Activated naive CD8-positive, alpha-beta T cell treated with anti-CD3 and anti-CD28 coated beads, Interleukin-2, amount 10 ng/mL, durations not matched to agents 7 days and 5 days (primary cell): ENCODE measurements at places on chromosomes 7 and 10. TPM values are rescaled to one million over a fixed set of nuclear protein-coding genes. Genes with fewer than 3 reads are reported as not detected.

DNA sequence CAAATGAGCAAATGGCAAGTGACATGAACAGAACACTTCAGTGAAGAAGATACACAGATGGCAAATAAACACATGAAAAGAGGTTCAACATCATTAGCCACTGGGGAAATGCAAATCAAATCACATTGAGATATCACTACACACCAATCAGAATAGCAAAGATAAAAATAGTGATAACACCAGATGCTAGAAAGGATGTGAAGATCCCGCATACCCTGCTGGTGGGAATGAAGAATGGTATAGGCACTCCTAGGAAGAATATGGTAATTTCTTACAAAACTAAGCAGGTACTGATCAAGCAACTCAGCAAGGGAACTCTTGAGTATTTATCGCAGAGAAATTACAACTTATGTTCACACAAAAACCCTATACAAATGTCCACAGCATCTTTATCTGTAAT is 11.2 kb downstream of the LAMB4 start:
- DNase-seq = no peak

DNA sequence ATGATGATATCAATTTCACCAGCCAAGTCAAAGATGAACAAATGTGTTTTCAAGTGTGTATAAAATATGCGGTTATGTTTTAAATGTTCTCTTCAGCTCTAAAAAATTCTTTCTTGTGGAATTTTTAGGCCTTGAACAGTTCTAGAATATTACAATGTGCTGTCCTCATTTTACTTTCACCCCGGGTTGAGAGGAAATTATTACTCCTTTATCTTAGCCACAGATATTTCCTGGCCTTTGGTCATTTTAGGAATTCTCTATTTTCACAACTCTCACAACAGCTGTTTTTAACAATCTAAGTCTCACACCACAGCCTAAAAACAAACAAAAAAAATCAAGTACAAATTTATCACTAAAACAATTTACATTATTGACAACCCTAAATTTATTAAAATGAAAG is 112.2 kb upstream of the HGF start:
- DNase-seq = no peak

GRCh38 chr10:110865186-110865808 is 6.4 kb upstream of the PDCD4 start:
- no peak for DNase-seq

DNA sequence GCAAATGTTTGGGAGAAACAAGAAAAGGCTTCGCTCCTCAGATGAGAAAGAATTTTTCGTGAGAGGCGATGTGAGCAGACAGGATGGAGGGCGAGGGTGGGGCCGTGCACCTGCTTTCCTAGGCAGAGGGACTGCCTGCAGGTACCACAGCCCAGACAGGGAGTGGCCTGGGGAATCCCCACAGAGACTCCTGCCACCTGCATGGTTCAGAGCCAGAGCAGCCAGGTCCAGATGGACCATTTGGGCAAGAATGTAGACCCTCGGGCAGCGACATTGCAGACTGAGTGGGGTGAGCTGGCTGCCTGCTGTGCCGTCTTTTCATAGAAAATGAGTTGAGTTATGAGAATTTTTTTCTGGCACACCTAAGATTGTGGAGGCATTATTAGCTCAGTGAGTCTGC is 216.8 kb downstream of the SNX10 start:
- DNase-seq = no peak

GRCh38 chr7:31595390-31595789 is 81.5 kb downstream of the ITPRID1 start:
- DNase-seq = no peak

GRCh38 chr7:141648276-141649114 is 53.5 kb downstream of the DENND11 start:
- no peak for DNase-seq

DNA sequence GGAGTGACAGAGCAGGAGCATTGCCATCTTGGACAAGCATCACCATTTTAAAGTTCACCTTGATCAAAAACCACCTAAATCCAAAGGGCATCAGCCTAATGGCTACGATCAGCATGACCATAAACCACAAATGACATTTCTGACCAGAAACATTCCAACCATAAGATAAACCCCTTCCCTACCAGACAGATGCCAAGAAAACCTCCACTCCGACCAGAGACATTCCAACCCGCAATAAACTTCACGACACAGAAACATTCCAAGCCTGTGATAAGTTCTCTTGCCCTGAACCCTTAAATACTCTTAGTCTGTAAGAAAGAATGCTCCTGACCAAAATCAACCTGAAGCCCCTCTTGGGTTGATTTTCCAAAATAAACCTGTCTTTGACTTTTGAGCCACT is 606.9 kb downstream of the POM121L12 start:
- DNase-seq = no peak

MARCHF5 gene
- total RNA-seq = 27.2 TPM

DNA sequence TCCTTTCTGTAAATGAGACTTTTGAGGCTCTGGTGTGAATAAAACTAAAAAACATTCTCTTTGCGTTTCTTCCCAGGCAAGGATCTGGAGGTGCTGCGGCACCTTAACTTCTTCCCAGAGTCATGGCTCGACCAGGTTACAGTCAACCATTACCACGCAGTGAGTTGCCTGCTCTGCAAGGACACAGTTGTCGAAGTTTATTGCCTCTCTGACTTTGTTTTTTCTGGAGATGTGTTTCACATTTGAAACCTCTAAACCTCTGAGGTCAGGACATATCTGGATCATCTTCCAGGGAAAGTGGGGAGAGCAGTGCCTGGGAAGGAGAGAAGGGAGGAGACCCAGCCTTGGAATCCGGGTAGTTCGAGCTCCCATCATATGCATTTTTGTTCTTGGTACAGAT is 43.4 kb upstream of the PLEKHA1 start:
- DNase-seq = no peak

- DNase-seq = no peak
Observed at GRCh38 chr7:119890631-119891030, 382.3 kb upstream of the KCND2 start.

- no peak for DNase-seq
Observed at GRCh38 chr10:130901311-130902165, 410.0 kb downstream of the TCERG1L start.

GRCh38 chr7:117707080-117707479 is 166.2 kb downstream of the CTTNBP2 start:
- no peak for DNase-seq

GRCh38 chr7:123437447-123437995 is 96.9 kb downstream of the IQUB start:
- DNase-seq = no peak

TMEM229A gene
- total RNA-seq = not detected

DNA sequence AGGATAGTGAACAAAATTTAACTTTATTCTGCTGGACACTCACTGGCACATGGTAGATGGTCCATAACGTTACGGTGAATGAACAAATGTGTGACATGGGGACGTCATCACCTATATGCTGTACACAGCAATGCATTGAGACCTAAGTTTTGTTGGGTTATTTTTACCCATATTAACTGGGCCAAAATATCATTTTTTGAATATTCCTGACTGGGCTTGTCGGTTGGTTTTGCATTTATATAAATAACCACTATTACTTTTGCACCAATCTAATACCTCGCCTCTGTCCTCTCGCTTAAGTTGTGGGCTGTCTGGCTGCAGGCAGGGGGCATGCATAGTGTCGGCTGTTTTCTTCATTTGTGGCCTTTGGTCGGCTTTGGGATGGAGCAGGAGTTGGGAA is 161.7 kb downstream of the USP6NL start:
- DNase-seq = no peak

- DNase-seq = no peak
Observed at GRCh38 chr10:59335497-59335896, 26.9 kb downstream of the FAM13C start.

BMPER gene
- total RNA-seq = not detected

GRCh38 chr7:93115796-93116195 is 2.0 kb downstream of the SAMD9 start:
- no peak for DNase-seq

H2BK1 gene
- 2.2 TPM for total RNA-seq

OR2A42 gene
- not detected for total RNA-seq

DNA sequence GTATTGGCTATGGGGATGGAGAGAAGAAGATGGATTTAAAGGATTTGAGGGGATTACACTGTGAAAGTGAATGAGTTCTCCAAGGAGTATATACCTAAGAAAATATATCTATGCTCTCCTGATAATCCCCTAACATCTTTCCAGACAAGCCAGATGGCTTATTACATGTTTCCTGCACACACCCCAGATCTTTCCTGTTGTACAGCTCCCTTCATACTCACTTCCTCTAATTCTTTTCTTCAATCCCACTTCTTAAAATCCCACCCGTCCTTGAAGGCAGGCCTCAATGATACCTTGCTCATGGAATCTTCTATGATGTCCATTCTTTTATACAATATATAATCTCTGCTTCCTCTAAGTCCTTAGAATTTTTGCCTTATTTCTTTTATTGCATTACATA is 317.2 kb upstream of the DGKB start:
- DNase-seq = no peak

MSS51 gene
- 4.8 TPM for total RNA-seq

GRCh38 chr10:30639946-30640786 is 10.6 kb upstream of the LYZL2 start:
- no peak for DNase-seq

FAM180A gene
- not detected for total RNA-seq

FRMPD2 gene
- not detected for total RNA-seq

DNA sequence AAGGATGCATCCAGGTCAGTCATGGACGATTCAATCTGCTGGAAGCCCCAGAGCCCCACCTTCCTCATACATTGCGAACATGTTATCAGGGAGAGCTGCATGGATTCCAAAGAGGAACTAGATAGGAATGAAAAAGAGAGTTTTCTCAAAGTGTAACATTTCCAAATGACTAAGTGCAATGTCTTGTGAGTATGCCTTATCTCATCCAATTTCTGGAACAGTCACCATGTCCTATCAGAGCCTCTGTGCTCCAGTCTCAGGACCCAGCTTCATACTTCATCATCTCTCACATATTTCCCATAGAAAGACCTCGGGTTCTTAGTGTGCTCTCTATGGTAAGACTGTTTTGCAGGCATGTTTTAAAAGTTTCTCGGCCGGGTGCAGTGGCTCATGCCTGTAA is 26.8 kb downstream of the ZC3HC1 start:
- no peak for DNase-seq

GRCh38 chr7:3695602-3696001 is 394.6 kb downstream of the SDK1 start:
- DNase-seq = no peak

TRIL gene
- not detected for total RNA-seq

CALY gene
- 3.6 TPM for total RNA-seq

VWA2 gene
- not detected for total RNA-seq

DNA sequence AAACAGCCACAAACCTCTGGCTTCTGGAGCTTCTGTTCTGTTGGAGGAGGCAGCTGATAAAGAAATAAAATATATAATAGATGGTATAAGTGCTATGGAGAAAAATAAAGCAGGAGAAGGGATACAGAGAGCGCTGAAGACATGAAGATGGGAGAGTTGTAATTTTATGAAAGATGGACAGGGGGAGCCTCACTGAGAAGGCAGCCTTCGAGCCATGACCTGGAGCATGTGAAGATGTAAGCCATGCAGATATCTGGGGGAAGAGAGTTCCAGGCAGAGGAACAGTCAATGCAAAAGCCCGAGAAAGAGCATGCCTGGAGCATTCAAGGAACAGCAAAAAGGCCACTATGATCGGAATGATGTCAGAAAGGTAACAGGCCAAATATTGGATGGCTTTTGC is 187.5 kb downstream of the KIAA1217 start:
- no peak for DNase-seq

DNA sequence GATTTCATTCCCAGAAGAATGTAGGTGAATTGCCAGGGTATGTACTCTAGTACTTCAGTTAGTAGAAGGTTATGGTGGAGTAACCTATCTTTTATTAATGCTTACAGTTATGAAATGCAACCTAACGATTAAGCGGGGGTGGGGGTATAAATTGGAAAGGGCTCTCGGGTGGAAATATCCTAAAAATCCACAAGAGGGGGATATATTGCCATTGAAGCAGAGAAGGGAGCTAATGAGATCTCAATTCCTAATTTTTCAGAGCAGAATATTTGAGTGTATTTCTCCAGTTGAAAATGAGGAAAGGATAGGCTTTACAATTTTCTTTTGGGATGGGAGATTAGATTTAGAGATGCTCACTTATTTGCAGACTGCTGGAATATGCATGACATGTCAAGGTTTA is 90.8 kb downstream of the DNAJB9 start:
- DNase-seq = no peak

OR9A2 gene
- total RNA-seq = 0.30 TPM

MYOZ1 gene
- total RNA-seq = not detected

DNA sequence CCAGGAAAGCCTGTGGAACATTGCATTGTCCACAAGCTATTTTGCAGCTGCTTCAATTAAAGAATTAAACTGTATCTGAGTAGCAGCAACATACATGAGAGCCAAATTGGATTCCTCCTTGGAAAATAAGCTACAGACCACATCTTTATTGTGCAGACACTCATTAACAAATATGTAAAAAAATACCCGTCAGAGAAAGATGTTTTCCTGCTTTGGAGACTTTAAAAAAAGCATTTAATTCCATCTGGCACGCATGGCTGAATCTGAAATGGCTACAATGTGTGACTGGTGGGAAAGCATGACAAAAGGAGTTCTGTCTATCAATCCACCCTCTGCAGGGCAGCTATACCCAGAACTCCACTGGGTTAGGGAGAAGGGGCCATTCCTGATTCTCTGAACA is 73.1 kb upstream of the HPS1 start:
- no peak for DNase-seq

GRCh38 chr7:47807756-47808155 is 140.5 kb downstream of the PKD1L1 start:
- DNase-seq = no peak

ZKSCAN1 gene
- 85.5 TPM for total RNA-seq

GRCh38 chr7:25311346-25311745 is 83.1 kb upstream of the NPVF start:
- DNase-seq = no peak

GJC3 gene
- total RNA-seq = not detected

- no peak for DNase-seq
Observed at GRCh38 chr7:157993406-157994105, 594.1 kb downstream of the PTPRN2 start.

DNA sequence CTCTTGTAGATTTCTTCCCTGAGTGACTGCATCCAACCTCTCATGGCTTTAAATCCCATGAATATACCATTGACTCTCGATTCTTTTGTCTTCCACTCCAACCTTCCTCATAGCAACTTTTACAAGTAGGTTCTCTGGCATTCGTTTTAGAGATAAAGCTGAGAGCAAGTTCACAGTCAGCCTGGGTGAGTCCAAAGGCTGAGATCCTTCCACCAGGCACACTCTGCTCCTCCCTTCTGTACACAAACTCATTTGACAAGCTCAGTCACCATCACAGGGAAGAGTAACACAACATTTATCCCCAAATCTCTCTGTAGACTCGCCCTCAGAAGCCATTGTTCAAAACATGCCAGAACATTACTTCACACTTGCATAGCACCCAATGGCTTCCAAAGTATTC is 10.9 kb downstream of the CTTNBP2 start:
- no peak for DNase-seq

GRCh38 chr7:142939226-142939910 is at the start of gene LLCFC1:
Gene LLCFC1 (plus strand): TSS chr7:142939484. CDS start chr7:142939622, 138 bp downstream.
- DNase-seq = no peak

TMEM26 gene
- total RNA-seq = not detected
